ENCODE measurements at places on chromosomes 13 and 19.

- no peak for DNase-seq
Observed at GRCh38 chr13:106415442-106415841, 120.0 kb downstream of the EFNB2 start.

GRCh38 chr19:47613165-47614020 is 4.5 kb downstream of the BICRA start:
- DNase-seq = peak; percentile 44

DNA sequence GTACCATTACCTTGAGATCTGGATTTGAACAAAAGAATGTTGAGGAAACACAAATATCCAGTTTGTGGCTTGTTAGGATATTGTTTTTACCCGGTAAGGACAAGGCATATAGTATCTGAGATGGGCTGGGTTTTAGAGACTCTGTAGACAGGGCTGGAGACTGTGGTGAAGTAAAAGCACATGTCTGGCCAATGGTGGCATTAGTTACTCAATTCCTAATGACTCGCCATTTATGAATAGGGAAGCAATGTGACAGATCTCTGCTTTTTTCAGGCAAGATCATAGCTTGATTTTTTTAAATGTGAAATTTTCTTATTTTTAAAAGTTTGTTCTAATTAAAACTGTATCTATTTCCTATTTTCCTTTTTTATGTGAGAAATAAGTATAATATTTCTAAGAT is 371.1 kb upstream of the SPRY2 start:
- no peak for DNase-seq

DNA sequence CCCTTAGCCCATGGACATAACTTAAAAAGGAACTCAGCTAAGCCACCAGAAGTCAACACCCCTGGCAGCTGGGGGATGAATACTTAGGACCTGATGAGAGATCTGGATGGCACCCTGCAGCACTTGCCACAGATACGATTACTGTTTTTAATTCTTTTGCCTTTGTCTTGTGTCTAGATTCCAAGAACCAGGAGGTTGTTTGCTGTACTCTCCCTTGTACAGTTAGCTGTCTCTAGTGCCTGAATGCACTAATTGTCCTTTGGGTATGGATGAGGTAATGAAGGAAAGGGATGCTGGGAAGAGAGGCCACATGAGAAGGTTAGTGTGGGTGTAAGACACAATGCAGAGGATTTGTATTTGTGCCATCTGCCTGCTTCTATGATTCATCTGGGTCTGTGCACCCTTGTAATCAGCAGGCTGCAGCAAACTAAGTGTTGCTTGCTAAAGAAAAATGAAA is 385.8 kb downstream of the KCNRG start:
- DNase-seq = no peak

GRCh38 chr13:61258185-61258584 is 157.5 kb downstream of the PCDH20 start:
- no peak for DNase-seq

DNA sequence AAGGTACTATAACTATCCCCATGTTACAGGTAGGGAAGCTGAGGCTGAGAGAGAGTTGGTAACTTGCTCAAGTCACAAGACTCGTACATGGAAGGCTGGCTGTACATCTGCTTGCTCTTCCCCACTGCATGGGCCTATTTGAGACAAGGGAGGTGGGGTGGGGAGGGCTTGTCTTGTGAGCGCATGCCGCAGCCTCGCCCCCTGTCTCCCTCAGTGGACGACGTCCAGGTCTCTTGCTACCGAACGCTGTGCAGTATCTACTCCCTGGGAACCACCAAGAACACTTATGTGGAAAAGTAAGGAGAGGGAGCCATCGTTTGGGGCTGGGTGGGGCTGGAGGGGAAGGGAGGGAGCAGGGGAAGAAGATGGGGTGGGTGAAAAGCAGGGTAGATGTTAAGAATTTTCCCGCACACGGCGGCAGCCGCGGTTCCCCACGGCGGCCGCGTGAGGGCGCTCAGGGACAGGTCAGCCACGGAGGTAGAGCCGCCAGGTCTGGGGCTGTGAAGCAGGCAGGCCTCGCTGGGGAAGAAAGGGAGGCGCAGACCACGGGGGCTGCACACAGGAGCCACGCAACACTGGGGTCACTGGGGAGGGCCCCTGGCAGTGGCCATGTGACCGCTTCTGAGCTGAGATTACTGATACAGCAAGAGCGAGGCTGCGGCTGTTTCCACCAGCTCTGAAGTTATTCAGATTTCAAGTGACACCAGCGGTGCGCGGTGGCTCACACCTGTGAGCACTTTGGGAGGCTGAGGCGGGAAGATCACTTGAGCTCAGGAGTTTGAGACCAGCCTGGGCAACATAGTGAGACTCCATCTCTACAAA is 81.5 kb downstream of the RYR1 start:
- DNase-seq = no peak

- no peak for DNase-seq
Observed at GRCh38 chr13:29589234-29589633, 6.3 kb downstream of the SLC7A1 start.

DNA sequence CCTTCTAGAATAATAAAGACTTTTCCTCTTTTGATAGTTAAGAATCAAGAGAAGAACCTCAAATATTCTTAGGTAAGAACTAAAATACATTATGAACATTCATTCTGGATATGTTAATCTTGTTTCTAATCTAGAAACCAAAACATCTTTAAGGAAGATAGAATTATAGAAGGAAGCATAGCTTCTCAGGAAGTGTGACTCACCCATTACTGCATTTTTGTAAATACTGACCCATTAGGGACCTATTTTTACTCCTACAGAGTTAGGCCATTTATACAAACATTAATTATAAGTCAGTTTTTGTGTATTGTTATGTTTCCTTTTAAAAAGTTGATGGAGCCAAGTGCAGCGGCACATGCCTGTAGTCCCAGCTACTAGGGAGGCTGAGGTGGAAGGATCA is 147.1 kb downstream of the NUFIP1 start:
- DNase-seq = no peak

GRCh38 chr19:57800696-57801095 is 14.0 kb downstream of the ZNF552 start:
- no peak for DNase-seq

- no peak for DNase-seq
Observed at GRCh38 chr13:80054806-80055205, 286.1 kb downstream of the SPRY2 start.

GRCh38 chr19:44627631-44628030 is 14.3 kb downstream of the IGSF23 start:
- DNase-seq = no peak

DNA sequence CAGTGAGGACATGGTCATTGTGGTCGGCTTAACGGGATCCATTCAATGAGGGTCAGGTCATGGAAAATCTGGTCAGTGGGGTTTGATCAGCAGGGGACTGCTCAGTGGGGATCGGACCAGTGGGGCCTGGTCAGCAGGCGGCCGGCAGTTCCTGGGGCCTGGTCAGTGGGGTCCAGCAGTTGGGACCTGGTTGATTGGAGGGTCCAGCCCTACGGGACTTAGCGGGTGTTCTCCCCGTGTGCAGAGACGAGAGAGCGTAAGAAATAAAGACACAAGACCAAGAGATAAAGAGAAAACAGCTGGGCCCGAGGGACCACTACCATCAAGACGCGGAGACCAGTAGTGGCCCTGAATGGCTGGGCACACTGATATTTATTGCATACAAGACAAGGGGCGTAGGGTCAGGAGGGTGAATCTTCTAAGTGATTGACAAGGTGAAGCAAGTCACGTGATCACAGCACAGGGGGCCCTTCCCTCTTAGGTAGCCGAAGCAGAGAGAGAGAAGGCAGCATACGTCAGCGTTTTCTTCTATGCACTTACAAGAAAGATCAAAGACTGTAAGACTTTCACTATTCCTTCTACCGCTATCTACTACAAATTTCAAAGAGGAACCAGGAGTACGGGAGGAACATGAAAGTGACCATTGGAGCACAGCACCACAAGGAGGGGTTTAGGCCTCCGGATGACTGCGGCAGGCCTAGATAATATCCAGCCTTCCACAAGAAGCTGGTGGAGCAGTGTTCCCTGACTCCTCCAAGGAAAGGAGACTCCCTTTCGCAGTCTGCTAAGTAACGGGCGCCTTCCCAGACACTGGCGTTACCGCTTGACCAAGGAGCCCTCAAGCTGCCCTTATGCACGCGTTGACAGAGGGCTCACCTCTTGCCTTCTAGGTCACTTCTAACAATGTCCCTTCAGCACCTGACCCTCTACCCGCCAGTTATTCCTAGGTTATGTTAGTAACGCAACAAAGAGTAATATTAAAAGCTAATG is 62.1 kb upstream of the TPM4 start:
- DNase-seq = no peak

DNA sequence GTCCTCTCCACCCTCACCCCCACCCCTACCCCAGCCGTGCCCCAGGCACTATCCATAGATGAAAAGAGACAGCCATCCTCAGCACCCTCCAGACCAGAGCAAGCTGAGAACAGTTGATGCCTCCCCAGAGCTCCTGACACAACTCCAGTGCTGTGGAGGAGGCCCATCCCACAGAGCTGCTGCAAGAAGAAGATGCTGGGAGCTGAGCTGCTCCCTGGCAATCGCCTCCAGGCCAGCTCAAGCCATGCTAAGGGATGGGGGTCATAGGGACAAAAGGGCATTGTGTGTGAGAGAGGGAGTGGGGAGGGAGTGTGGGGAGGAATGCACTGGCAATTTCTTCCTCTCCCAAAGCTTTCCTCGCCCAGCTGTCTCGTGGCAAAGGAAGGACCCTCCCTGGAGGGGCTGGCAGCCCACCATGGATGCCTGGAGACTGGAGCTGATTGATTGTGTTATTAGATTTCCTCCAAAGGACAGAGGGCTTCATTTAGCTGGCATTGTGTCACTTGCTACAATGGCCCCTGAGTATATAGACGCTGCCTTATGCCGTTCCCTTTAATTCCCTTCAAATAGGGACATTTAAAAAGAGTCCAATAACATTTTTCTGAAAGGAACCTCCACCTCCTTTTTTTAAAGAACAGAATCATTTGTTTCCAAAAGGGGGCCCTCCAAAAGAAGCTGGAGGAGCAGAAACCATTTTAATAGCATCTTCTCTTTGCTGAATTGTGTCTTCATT is 476.4 kb downstream of the FOXO1 start:
- DNase-seq = no peak

- DNase-seq = no peak
Observed at GRCh38 chr13:106489849-106490568, 45.5 kb downstream of the EFNB2 start.

DNA sequence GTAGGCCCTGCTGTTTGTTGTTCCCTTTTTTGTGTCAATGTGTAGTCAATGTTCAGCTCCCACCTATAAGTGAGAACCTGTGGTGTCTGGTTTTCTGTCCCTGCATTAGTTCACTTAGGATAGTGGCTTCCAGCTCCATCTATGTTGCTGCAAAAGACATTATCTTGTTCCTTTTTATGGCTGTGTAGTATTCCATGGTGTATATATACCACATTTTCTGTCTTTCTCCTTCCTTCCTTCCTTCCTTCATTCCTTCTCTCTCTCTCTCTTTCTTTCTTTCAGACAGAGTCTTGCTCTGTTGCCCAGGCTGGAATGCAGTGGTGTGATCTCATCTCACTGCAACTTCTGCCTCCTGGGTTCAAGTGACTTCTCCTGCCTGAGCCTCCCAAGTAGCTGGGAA is 21.0 kb downstream of the CYP2A6 start:
- no peak for DNase-seq

DNA sequence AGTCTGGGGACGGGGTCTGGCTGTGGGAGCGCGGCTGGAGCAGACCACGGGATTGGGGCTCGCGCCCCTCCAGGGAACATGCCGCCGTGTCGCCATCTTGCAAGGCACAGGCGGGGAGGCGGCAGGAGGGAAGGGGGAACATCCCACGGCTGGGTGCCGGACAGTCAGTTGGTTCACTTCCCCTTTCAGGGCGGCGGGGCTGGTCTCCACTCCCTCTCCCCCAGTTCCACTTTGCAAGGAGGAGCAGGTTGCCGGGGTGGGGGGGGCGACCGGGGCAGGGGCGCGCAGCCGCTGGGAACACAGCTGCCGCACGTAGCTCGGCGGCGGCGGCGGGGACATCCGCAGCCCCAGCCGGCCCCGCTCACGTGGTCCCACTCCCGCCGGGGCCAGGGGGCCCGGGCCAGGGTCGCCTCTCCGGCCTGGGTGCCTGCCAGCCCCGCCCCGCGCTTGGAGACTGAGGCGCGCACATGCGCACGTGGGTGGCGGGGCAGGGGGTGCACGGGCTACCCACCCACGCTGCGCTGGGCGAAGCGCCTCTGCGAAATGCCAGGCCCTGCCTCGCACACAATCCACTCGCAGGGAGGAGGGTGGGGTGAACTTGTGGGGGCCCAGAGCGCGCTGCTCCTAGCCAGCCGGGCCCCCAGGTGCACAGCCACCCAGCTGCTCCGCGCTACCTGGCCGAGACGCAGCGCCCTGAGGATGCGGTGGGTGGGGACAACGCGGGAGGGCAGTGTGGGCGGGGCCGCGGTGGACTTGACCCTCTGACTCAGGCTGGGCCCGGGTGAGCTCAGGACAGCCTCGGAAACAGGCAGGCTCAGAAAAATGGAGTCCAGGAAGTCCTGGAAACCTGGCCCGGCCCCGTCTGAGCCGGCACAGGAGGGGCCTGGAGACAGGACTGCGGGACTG is 6.4 kb downstream of the KLF16 start:
- no peak for DNase-seq

Data from amniotic stem cell (primary cell).